ENCODE measurements at places on chromosomes 5 and 9.

DNA sequence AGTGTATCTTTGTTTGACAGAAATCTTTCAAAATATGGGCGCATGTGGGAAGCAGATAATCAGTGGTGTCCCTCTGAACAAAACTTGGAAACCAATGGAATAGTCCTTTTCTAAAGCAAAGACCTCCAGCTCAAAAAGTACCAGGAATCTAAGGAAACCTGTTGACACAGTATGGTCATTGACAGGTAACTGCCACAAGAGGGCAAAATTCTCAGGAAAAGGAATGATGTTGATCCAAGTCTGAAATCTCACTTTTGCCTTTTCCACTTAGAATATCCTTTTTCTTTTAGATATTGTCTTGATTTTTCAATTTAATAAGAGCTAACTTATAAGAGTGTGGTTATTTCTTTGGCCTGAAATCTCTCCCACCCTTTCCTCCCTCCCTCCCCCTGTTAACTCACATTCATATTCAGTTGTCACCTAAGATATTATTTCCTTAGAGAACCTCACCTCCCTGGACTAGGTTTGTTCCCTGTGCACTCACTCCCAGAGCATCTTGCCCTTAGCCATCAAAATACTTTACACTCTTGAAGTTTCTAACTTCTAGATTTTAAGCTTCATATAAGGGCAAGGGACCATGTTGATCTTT is 59.0 kb upstream of the BARX1 start:
- peak; percentile 21 for DNase-seq

- DNase-seq = no peak
Measured at GRCh38 chr9:30116673-30117217, 2267.7 kb upstream of the ACO1 start.

DNA sequence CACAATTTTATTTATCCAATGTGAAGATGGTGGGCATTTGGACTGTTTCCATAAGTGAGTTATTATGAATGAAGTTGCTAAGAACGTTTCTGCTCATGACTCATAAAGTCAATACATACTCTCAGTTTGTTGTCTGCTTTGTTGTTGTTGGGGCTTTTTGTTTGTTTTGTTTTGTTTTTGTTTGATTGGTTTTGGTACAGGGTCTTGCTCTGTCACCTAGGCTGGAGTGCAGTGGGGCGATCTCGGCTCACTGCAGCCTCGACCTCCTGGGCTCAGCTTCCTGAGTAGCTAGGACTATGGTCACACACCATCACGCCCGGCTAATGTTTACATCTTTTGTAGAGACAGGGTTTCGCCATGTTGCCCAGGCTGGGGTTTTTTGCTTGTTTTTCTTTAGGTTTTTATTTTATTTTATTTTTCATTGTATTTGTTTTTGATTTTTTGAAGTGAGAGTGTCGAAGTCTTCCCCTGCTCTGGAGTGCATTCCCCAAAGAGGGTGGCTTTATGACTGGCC is 18.0 kb downstream of the TRIM7 start:
- DNase-seq = no peak

DNA sequence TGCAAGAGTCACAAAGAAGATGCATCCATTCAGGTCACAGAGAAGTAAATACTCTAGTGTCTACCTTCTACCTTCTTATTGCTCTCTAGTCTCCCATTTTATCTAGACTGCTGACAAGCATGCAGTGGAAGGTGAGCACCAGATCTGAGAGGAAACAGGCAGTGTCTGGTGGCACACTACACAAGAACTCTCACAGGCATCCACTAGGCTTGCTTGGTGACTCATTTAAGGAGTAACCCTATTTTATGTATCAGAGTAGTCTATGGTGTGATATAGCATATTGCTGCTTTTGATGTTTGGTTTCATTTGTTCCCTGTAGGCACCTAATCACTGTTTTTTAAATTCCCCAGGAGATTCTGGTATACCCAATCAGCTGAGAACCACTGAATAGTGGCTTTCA is 1.6 kb upstream of the THBS4 start:
- DNase-seq = no peak

- no peak for DNase-seq
Measured at GRCh38 chr5:93893075-93893474, 151.7 kb upstream of the POU5F2 start.

GRCh38 chr5:54742417-54742891 is 224.9 kb downstream of the SNX18 start:
- no peak for DNase-seq

- DNase-seq = peak; percentile 5
Measured at GRCh38 chr5:57692582-57693487, 210.2 kb upstream of the ACTBL2 start.

- peak; percentile 86 for DNase-seq
Measured at GRCh38 chr9:70419556-70420440, 5.3 kb upstream of the KLF9 start.

GRCh38 chr9:34580358-34580757 is 9.2 kb downstream of the CNTFR start:
- DNase-seq = no peak

- no peak for DNase-seq
Measured at GRCh38 chr9:73230251-73230650, 78.6 kb downstream of the ANXA1 start.

DNA sequence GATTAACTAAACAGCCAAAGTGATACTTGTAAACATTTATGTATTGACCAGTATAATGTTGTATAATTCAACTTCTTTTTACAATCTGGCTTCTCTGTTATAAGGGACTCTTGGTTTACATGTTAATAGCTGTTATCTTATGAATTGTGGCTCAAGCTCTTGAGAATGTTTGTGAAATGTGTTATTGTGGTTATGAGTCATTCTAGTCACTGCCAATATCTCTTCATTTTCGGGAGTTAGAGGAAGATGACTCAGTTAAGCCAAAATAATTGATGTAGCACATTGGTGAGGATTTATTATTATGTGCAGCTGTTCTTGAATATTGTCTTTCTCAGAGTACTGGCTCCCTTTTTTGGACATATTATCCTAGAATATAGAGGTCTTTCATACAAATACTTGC is 655.2 kb upstream of the RIOK2 start:
- DNase-seq = no peak

DNA sequence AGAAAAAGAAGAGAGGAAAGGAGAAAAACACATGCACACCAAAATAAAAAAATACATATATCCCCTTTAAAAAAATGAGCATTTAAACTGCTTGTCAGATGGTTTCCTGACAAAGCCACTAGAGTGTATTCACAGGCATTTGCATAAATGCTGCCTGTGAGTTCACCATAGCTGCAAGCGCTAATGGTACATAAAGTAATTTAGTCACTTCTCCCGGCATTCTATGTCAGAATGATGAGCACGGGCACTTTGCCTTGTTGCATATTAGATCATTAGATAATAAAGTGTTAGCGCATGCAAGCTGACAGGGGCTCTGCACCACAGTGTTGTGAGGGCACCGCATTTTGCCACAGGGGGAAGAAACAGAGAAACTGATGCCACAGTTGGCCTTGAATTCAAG is 280.6 kb downstream of the EBF1 start:
- no peak for DNase-seq

DNA sequence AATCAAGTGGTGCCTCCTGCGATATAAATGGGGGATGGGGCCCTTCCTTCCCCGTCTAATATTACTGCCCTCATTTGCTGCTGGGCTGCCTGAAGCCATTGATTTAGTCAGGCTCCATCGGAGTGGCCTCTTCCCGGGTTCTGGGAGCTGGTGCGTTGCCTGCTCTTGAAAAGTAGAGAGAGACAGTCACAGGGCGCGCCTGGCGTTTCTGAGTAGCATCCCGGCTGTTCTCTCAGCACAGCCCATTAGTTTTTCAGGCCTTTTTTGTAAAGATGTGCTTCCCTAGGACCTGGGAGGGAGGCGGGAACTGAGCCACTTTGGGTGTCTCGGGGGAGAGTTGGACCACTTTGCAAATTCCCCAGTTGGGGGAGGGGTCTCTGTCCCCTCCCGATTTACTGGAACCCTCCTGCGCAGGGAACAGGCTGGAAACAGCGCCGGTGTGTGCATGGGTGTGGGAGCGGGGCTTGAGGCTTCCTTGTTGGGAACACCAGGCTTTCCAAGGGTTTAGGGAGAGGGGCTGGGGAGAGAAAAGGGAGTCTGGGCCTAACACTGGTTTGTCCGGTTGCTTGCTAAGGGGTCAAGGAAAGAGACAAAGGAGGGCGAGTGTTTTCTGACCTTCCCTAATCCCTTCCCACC is 4.7 kb downstream of the PRDM6 start:
- no peak for DNase-seq

DNA sequence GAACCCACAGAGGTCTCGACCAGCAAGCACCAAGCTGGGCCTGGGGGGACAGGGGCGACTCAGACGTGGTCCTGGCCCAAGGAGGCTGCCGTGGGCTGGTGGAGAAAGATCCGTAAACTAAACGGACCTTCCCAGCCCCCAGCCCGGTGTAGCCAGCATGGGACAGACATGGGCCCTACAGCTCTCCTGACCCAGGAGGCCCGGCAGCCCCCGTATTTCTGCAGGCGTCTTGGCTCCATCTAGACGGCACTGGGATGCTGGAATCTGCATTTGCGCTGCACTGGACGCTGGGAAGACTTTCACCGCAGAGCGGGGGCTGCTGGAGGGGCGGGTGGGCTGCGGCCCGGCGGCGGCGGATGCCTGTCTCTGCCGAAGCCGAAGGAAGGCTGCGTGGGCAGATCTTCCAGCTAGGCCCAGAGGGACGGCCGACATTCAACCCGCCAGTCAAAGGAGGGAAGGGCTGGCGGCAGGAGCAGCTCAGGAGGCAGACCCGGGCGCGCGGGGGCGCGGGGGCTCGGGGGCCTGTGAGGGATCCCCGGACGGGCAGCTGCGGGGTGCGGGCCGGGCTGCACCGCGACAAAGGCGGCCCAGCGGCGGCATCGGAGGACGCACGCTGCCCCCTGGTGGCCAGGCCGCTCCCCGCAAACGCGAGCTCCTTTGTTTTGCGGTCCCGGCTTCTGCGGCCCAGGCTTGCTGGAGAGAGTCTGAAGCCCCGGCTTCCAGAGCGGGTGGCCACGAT is 266.2 kb downstream of the NSG2 start:
- peak; percentile 15 for DNase-seq

DNA sequence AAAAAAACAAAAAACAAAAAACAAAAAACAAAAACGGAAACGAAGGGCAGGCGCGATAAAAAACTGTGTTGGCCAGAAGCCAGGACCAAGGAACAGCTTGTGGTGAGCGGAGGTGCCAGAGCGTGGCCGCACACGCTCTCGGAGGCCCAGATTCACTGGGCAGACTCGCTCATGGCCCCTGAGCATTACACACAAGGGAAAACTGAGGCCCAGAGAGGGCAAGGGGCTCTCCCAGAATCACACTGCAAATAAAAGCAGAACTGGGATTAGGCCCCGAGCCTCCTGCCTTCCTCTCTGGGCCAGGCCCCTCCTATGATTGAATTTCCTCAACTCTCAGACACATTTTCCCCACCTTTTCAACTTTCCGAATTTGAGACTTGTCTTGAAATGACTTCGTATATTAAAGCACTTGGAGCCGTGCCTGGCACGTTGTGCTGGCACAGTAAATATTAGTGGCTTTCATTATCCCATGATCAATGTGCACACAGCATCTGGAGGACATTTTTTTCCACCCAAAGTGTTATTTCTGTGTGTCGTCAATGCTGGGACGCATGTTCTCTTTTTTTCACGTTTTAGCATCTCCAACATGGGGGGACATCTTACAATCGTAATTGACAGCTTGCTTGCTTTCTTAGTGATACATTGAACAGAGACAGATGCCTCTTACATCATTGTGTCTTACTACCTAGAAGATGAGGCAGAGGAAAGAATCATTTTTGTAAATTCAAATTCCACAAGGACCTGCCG is 7.4 kb downstream of the FIBCD1 start:
- no peak for DNase-seq

DNA sequence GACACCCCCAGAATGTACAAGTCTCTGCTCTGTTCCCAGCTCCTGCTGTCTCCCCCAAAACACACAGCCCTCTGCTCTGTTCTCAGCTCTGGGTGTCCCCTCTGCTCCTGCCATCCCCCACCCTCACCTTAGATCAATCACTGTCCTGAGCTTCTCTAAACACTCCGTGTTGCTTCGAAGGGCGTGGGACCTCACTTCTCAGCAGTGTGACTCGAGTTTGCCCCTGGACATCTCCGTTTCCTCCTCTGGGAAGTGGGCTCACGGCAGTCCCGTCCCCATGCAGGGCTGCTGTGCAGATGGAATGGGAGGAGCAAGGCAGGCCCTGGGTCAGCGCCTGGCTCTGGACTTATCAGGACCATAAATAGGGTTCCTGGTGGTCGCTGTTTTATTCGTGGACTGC is 98.0 kb upstream of the RAPGEF1 start:
- no peak for DNase-seq

DNA sequence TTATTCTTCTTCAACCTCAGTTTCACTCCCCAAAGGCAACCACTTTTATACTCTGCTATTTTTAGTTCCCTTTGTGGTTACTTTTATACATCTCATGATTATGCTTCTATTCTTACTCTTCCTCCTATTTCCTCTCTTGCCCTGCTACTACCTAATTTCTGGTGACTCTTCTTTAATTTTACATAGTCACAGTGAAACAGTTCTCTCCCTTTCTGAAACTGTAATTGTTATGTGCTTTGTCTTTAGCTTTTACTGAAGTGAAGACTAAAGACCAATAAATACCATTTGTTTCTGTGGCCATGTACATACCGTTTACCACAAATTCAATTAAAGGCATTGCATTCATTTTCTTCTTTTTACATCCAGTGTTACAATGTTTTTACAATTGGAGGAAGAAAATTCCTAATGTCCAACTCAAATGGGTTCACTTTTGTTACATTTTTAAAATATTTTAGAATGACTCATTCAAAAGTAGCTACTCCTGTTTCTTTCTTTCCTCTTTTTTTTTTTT is 410.6 kb downstream of the PSAT1 start:
- DNase-seq = no peak

DNA sequence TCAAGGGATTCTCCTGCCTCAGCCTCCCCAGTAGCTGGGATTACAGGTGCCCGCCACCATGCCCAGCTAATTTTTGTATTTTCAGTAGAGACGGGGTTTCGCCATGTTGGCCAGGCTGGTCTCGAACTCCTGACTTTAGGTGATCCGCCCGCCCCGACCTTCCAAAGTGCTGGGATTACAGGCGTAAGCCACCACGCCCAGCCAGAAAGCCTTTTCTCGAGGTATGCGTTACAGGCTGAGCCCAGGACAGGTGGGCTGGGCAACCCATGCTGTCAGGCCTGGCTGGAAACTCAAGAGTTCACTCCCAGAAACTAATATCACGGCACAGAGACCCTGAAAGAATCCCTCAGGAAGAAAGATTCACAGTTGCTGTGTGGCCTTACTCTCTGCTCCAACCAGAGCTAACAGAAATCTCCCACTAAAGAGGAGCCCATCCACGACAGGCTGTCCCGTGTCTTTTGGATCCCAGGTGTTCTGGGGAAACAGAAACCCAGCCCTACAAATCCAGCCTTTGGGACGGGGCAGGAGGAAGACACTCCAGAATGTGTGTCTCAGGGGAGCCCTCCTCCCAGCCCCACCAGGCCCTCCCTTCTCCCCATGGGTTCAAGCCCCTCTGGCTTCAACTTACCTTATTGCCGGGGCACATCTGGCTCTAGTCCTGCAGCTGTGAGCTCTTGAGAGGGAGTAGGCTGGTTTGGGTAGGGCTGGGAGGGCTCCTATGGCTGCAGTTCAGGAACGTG is 400 bp downstream of the TIFAB start:
- no peak for DNase-seq

- no peak for DNase-seq
Measured at GRCh38 chr5:60594715-60595477, 105.1 kb downstream of the DEPDC1B start.

- no peak for DNase-seq
Measured at GRCh38 chr5:30749971-30750370, 443.5 kb upstream of the CDH6 start.

- no peak for DNase-seq
Measured at GRCh38 chr9:100668024-100668423, 90.1 kb downstream of the CAVIN4 start.

- DNase-seq = no peak
Measured at GRCh38 chr9:89457376-89457855, 40.5 kb downstream of the SEMA4D start.

All from NCI-H1694 treated with DMSO at 0.1 percent for 48 hours (cell line).